Mesenteric fat pad (tissue), 1 donor: ENCODE measurements at places on chromosomes 3 and 15.
A peak's percentile ranks its signal among the peaks of the same experiment; 100 is the strongest.

- DNase-seq, result no peak
Observed at GRCh38 chr3:125587039-125587648, 8.2 kb downstream of the OSBPL11 start.

DNA sequence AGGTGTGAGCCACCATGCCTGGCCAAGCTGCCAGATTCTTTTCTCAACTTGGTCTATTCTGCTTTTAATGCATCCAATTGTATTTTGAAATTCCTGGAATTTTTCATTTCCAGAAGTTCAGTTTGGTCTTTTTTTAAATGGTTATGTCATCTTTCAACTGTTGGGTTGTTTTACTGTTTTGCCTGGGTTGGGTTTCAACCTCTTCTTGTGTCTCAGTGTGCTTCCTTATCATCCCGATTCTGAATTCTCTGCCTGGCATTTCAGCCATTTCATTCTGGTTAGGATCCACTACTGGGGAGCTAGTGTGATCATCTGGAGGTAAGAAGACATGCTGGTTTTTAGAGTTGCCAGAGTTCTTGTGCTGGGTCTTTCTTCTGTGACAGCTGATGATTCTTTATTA, 61.5 kb downstream of the LRRC49 start:
- DNase-seq, result no peak

GRCh38 chr3:152317184-152317583, 48.5 kb downstream of the MBNL1 start:
- no peak for DNase-seq

DNA sequence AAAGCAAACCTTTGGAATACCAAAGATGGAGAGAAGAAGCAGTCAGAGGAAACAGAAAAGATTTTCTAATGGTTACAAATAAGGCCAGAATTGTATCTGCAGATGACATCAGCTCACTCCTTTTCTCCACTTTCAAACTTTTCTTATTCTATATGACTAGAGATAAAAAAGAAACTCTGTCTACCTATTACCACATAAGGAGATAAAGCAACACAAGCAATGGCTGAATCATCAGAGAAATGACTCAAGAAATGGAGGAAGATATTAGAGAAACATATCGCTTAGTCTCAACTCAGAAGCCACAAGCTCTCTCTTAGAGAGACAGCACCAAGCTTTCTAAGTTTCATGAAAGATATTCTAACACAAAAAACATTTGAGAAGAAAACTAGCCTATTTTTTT, 784.0 kb downstream of the ZPLD1 start:
- no peak for DNase-seq

DNA sequence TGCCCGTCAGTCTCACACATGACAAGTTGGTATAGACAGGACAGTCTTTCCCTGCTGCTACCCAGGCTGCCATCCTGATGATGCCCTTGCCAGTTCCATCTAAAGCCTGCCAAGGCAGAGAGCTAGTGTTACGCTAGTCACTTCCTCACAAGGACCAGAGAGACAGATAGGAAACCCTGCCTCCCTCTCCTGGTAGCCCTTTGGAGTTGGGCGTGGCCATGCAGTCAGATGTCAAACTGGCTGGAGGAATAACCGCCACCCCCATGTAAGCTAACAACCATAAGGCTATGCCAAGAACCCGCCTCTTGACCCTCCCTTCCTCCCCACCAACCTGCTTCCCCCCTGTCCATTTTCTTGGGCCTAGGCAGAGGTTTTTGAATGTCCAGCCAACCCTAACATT, 2.8 kb downstream of the TMEM115 start:
- DNase-seq, result no peak

DNA sequence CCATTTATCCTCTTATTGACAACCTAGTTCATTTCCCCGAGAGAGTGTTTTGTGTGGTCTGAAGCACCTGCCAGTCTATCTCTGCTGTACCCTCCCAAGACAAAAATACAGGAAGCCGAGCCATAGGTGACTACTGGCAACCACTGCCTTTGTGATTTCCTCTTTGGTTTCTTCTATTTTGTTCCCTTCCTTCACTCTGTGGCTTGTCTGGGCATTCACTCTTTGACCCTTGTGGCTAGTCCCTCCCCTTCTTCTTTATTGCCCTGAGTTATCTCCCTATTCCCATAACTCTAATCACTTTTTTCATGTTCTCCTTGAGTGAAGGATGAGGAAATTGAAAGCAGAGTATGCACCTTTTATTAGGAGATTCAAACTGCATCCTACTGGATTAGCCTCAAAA, at the start of gene ADGRG7:
ADGRG7 (plus strand) TSS at position 297 of the 400 bp plus-strand sequence. CDS start 256 bp downstream, outside the sequence.
- DNase-seq, result no peak

GRCh38 chr15:88651136-88651732, 12.4 kb downstream of the ISG20 start:
- DNase-seq, result peak; percentile 20
